Sciatic nerve (tissue), 2 donors: ENCODE measurements at places on chromosomes 1 and 21. TPM values are rescaled to one million over a fixed set of nuclear protein-coding genes. Genes with fewer than 3 reads are reported as not detected.

The LRRIQ3 gene
- 0.49 TPM for total RNA-seq

The NDC1 gene
- 8.0 TPM for total RNA-seq

The AVPR1B gene
- total RNA-seq = not detected

The ALG14 gene
- 5.6 TPM for total RNA-seq

The FNDC5 gene
- total RNA-seq = 1.6 TPM

The LDLRAD2 gene
- total RNA-seq = 0.13 TPM

The CNR2 gene
- total RNA-seq = 0.09 TPM

The FH gene
- 37.6 TPM for total RNA-seq

The PLA2G2D gene
- not detected for total RNA-seq

The SYT2 gene
- not detected for total RNA-seq

The NCMAP gene
- 226 TPM for total RNA-seq

The IVL gene
- not detected for total RNA-seq

The S100B gene
- 1,180 TPM for total RNA-seq

The GJC2 gene
- total RNA-seq = 10.5 TPM

The TNFAIP8L2 gene
- total RNA-seq = 3.9 TPM

The COL8A2 gene
- total RNA-seq = 47.3 TPM

The AUNIP gene
- not detected for total RNA-seq

The SGIP1 gene
- 7.0 TPM for total RNA-seq

The KCND3 gene
- 7.5 TPM for total RNA-seq

The RIT1 gene
- 38.8 TPM for total RNA-seq

The C8A gene
- not detected for total RNA-seq

The VSIG8 gene
- not detected for total RNA-seq

The NTRK1 gene
- total RNA-seq = 1.8 TPM

The ADCY10 gene
- total RNA-seq = 0.67 TPM

The KPRP gene
- not detected for total RNA-seq

The TOE1 gene
- total RNA-seq = 8.8 TPM

The RPS6KC1 gene
- total RNA-seq = 27.4 TPM

The TMEM240 gene
- total RNA-seq = 7.1 TPM

The ZMYND12 gene
- 1.6 TPM for total RNA-seq

The FAM151A gene
- total RNA-seq = not detected

The DMRTA2 gene
- not detected for total RNA-seq

The VPS72 gene
- 42.6 TPM for total RNA-seq

The CDA gene
- 4.3 TPM for total RNA-seq

The CCDC190 gene
- 0.22 TPM for total RNA-seq

The ARHGAP29 gene
- total RNA-seq = 67.2 TPM

The TMEM35B gene
- 42.1 TPM for total RNA-seq

The SSR2 gene
- 126 TPM for total RNA-seq

The GPR37L1 gene
- total RNA-seq = 33.3 TPM

The CLDN14 gene
- 1.2 TPM for total RNA-seq

The CRNN gene
- total RNA-seq = not detected

The SELE gene
- total RNA-seq = 20.1 TPM

The OPRD1 gene
- not detected for total RNA-seq

The TRIM33 gene
- 41.4 TPM for total RNA-seq

The DDR2 gene
- total RNA-seq = 132 TPM

The KRTAP21-2 gene
- total RNA-seq = not detected

The PADI2 gene
- total RNA-seq = 21.2 TPM

The LENEP gene
- not detected for total RNA-seq
